ENCODE measurements at places on chromosomes 7 and 10.

GRCh38 chr10:14583252-14583651 is 191.4 kb downstream of the FAM107B start:
- peak; percentile 64 for DNase-seq

GRCh38 chr7:116963234-116963633 is 9.9 kb downstream of the ST7 start:
- no peak for DNase-seq

- DNase-seq = no peak
Observed at GRCh38 chr10:17981766-17982380, 30.2 kb downstream of the SLC39A12 start.

GRCh38 chr7:139999516-139999915 is 63.2 kb downstream of the PARP12 start:
- DNase-seq = no peak

DNA sequence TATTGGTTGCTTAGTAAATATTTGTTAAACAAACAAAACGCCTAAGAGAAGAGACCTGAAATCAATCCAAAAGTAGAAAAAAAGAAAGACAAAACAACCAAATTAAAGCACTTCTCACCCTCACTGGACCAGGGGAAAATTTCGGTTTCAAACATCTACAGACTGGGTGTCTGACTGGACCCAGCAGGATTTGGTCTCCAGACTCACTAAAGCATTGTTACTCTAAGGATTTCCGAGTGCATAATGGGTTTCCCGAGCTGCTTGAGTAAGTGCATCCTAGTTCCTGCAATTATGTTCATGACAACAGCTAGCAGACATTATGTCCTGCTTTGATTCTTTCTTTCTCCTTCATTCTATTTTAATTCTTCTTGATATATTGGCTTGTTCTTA is 51.8 kb upstream of the FAM3C start:
- DNase-seq = no peak

DNA sequence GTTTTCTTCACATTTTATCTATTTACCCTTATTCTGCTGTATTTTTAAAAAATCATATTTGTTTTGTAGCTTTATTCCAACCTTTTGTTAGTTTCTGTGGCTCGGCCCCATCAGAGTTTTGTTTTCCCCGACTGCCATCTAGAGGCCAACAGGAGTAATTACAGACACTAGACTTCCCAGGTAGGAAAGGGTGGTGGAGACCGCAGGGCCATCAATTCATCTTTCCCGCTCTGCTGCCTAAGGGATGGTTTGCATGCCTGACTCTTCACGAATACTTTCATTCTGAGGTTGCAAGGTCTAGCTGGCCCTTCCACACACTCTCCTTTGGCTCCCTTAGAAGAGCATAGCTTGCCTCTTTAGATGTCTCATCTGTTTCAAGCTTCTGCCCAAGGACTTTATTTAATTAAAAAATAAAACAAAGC is 38.3 kb downstream of the LYZL2 start:
- peak; percentile 37 for DNase-seq

GRCh38 chr7:90857603-90858002 is 261.5 kb downstream of the CDK14 start:
- no peak for DNase-seq

DNA sequence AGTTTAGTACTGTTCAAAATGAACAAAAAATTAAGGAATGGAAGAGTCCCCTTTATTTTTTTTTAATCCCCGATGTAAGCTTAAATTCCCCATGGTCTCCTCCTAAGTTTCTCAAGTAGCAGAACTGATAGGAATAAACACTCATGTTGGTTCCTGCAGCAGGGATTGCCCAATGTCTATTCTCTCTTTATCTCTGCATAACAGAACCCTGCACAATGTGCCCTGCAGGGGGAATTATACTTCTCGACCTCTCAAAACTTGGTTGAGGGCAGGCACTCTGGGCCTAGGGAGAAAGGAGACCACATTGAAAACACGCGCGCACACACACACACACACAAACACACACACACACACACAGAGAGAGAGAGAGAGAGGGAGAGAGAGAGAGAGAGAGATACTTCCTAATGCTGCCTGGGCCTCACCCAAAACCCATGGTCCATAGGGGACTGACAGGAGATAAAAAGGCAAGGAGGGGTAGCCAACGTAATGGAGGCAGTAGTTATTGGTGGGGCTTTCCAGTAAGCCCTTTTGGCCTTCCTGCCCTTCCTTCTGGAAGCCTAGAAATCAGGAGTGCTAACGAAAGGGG is 22.7 kb downstream of the JAZF1 start:
- no peak for DNase-seq

- DNase-seq = no peak
Observed at GRCh38 chr10:47277352-47278151, 22.4 kb upstream of the GDF10 start.

- DNase-seq = no peak
Observed at GRCh38 chr10:4647109-4647785, 178.8 kb upstream of the AKR1E2 start.

- no peak for DNase-seq
Observed at GRCh38 chr7:166338-167060, 25.9 kb upstream of the FAM20C start.

DNA sequence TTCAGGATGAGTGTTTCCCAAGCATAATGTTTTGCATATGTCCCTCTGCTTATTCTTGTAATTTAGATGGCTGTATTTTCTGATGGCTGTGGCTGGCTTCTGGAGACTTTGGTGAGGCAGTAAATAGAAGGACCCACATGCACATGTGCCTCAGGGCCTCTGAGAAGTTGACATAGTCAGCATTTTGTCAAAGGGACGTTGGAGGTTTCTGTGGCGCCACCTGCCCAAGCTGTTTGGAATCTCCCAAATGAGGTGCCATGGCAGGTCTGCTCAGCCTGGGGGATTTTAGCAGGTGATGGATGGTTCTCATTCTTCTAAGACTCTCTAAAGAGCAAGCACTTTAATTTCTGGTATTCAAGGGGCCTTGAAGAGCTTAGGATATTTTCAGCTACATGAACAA is 29.8 kb downstream of the C10orf120 start:
- DNase-seq = no peak

DNA sequence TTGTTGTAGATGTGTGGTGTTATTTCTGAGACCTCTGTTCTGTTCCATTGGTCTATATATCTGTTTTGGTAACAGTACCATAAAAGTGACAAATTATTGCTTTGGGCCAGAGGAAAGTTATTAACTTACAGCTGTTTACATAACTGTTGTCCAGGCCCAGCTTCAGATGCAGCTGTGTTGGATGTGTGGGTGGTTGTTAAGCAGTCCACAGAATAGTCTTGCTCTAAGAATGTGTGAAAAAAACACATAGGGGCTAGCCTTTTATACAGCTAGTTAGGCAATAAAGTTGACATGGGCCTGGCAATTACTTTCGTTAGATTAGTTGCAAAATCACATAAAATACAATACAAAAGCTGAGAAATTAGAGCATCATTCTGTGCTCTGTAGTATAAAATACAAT is 31.9 kb downstream of the DLD start:
- DNase-seq = no peak

GRCh38 chr7:47888371-47889265 is 59.6 kb downstream of the PKD1L1 start:
- DNase-seq = no peak

- DNase-seq = no peak
Observed at GRCh38 chr10:46520381-46520780, 36.1 kb downstream of the GPRIN2 start.

GRCh38 chr10:89427629-89428028 is 13.3 kb downstream of the IFIT5 start:
- no peak for DNase-seq

DNA sequence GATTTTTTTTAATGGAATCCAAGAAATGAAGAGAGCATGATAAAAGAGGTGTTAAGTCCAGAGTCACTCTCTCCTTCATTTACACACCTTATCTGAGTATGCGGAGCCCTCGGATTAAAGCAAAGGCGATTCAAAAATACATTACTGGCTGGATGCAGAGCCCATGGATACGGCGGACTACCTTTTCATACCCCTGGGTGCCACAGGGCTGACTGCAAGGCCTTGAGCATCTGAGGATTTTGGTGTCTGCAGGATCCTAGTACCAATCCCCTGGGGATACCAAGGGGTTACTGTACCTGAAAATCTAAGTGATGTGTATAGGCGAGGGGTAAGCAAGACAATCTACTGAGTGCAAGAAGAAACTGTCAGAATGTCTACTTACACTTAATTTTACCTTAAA is 20.5 kb downstream of the PIP4K2A start:
- no peak for DNase-seq

DNA sequence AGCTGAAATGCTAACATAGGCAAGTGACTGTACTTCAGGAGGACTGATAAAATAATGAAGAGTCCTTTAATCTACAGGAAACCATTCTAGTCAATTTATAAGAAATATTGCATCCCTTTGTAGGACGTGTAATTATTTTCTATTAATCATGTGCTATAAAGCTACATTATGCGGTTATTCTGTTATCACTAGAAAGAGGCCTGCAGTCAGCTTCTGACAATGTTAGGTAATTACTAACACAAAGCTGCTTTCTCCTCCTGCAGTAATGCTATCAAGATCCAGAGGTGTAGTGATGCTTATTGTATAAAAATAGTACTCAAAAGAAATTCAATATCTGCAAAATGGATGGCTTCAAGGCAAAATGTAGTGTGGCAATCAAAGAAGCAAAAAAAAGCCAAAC is 191.1 kb downstream of the SKAP2 start:
- no peak for DNase-seq

DNA sequence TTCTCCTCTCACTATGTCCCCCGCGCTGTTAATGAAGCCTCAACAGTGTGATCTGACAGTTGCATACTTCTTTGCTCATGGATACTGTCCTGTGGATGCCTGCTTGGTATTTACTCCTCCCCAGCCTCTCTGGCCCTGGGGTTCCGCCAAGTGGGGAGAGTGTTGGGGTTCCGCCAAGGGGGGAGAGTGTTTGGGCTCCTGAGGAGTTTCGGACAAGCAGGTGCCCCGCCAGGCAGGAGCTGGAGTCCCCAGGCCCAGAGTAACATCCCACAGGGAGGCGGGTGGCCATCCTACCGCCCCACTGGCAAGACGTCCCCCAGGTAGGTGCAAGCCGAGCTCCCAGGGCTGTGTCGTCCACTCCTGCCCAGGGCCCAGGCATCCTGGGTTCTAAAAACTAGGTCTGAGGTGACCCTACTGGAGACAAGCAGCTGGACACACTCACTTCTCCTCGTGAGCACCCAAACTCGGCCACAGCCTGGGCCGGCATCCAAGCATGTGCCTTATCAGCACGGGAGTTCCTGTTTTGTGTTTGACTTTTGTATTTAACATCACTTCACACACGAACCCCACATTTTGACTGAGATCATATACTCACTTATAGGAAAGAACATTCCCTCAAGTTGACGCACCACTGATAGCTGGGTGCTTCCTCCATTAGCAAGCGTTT is 34.2 kb downstream of the CAMK2B start:
- no peak for DNase-seq

- no peak for DNase-seq
Observed at GRCh38 chr7:133560900-133561299, 308.0 kb downstream of the EXOC4 start.

DNA sequence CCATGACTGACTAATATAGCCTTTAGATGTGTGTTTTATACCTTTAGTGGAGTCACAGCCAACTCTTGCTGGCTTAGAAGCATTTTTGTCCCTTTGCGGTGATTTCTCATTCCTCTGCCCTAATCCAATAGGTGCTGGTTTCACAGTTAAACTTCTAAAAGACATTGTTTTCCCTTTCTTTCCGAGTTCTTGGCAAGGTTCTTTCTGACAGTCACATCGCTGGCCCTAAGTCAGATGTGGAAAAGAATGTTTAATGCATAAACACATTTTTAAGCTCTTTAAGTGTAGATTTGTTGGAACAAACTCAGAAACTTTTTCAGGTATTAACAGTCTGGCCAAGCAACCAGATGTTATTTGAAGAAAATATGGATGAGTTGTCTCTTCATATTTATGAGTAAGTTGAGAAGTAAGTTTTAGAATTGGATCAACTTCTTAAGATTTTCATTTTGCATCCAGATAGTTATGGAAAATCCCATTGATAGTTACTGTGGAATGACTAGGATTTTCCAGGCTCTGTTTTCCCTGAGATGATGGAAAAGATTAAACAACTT is 4.1 kb downstream of the EPDR1 start:
- no peak for DNase-seq

DNA sequence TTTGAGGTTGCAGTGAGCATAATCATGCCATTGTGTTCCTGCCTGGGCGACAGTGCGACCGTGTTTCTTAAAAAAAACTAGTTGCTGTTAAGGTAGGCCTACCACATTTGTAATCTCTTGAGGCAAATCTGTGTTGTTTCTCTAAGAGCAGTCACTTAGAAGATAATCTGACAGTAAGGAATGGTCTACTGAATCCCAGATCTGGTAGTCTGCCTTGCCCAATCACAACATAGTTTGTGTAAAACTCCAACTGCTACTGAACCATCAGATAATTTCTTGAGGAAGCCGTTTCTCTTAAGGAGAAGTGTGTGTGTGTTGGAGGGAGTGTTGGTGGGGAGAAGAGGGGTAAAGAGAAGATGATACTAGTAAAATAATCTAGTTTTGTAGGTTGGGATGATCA is 5.0 kb downstream of the NRF1 start:
- DNase-seq = no peak

DNA sequence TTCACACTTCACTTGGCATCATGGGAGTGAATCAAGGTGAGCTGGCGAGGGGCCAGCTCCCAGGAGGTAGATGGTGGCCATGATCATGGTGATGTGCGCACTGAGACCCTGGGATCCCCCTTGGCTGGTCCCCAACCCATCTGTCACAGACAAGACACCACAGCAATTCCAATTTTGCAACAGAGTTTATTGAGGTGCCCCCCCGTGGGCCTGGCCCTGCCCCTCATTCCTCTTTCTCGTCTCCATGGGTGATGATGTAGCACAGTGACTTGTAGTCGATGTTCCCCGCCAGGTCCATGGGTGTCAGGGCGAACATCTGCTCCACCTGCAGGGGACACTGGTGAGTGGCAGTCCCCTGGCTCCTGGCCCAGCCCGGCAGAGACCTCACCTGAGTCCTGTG is 2.4 kb downstream of the MYL7 start:
- DNase-seq = no peak

DNA sequence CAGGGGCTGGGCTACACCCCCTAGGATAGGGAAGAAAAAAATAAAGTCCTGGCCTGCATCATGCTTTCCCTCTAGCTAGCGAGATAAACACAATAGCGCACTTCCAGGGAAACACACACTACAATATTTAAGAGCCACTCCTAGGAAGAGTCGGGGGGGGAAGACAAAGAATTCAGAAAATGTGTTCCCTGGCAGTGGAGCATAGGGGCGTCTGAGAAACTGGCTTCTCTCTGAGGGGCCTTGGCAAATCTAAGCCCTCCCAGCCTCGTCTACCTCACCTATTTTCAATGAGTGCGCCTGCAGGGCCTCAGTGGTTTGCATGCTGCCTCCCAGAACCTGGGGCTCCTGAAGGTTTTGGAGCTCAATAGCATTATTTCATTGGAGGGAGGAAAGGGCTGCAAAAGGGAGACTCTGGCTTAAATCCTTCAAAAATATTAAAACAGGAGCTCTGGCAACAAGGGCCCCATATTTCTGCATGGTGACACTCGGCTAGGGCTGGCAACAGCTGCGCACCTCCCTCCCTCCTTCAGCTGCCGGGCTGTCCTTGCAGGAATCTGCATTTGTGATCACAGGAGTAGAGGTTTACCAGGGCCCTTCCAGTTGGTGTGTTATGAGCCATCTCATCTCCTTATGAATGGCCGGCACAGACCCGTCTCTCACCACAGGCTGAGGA is 10.8 kb downstream of the ANXA11 start:
- DNase-seq = no peak

All from GM13976 (cell line).